ENCODE measurements at places on chromosomes 4 and X. TPM values are rescaled to one million over a fixed set of nuclear protein-coding genes. Genes with fewer than 3 reads are reported as not detected.

ANKRD50 gene
- 14.4 TPM for total RNA-seq

ADAMTS3 gene
- total RNA-seq, result 5.5 TPM

BANK1 gene
- not detected for total RNA-seq

VGLL1 gene
- total RNA-seq, result not detected

CT45A5 gene
- 0.18 TPM for total RNA-seq

PF4V1 gene
- not detected for total RNA-seq

FGFBP1 gene
- total RNA-seq, result not detected
